ENCODE measurements at places on chromosomes 4 and X.

DNA sequence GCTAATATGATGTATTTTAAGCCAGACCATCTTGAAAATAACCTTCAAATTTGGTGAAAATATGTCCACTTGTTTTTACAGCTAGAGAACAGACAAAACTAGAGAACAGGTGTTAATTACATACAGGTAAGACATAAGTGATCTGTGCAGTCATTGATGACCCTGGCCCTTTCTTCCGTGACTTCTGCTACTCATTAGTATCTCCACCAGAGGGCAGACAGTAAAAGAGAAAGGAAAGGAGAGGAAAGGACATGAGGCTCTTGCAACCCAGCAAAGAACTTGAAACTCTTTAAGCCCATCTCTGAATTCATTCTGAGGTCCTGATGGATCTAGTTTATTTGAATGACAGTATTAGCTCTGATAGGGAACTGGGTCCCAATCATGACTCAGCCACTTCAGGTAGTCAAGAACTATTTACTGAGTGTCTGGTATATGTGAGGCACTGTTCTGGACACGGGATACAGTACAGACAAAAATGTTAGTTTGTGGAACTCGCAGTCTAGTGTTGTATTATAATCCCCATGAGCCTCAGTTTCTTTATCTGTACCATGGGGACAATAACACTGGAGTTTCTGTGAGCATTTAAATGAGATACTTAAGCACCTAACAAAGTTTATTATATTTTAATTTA is 121.0 kb upstream of the TEX13D start:
- DNase-seq: peak; percentile 16

DNA sequence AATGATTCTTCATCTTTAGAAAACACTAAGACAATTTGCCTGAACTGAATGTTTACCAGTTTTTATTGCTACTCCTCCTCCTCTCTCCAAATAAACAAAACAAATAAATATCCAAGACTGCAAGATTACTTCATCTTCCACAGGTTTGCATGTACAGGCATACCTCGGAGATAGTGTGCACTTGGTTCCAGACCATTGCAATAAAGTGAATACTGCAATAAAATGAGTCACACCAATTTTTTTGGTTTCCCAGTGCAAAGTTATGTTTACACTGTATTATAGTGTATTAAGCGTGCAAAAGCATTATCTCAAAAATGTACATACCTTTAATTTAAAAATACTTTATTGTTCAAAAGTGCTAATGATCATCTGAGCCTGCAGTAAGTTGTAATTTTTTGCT is 53.3 kb downstream of the FBXL5 start:
- no peak for DNase-seq

GRCh38 chr4:38153387-38153760 is 193.2 kb downstream of the PTTG2 start:
- no peak for DNase-seq

GRCh38 chrX:18927558-18927957 is 56.4 kb downstream of the PHKA2 start:
- DNase-seq: peak; percentile 71

DNA sequence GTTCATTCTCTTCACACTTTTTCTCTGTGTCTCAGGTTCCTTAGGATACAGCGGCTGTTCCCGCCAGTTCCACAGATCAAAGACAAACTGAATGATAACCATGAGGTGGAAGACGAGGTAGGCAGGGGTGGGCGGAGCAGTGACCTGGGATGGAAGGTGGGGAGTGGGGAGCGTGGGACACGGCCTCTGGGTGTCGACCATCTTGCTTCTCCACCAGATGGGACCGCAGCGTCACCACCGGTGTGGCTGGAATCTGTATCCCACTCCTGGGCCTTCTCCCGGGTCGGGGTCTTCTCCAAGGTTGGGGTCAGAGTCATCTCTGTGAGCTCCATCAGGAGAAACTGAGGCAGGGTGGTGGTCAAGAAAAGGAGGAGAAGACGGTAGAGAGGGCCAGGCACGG is 31.2 kb upstream of the IL3RA start:
- no peak for DNase-seq

- DNase-seq: no peak
Observed at GRCh38 chr4:14143892-14144291, 516.4 kb upstream of the BOD1L1 start.

Data from NCI-H510A (cell line).